Ascending aorta (tissue), 2 donors: ENCODE measurements at places on chromosomes 1 and 21. TPM values are rescaled to one million over a fixed set of nuclear protein-coding genes. Genes with fewer than 3 reads are reported as not detected.

DNA sequence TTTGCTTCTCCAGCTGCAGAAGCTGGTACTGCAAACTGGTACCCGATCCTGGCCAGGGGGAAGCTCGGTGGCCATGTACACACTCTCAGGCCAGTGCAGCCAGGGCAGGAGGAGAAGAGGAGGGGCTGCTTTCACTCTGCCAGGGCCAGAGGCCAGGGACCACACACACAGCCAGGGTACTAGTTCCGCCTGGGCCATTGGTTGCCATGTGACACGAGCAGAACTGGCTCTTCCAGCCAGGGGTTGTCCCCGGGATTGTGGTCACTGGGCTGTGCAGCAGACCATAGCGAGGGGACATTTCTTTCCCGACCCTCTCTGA lies 3.7 kb upstream of the SHISAL2A start:
- H3K27me3 ChIP-seq, result no peaks in the 10 kb centered on the region
- peaks cover 4% of the 10 kb centered on the region for H3K4me1 ChIP-seq
- no peak for DNase-seq
- no peaks in the 10 kb centered on the region for H3K36me3 ChIP-seq
- H3K4me3 ChIP-seq, result no peak overlapping the region

DNA sequence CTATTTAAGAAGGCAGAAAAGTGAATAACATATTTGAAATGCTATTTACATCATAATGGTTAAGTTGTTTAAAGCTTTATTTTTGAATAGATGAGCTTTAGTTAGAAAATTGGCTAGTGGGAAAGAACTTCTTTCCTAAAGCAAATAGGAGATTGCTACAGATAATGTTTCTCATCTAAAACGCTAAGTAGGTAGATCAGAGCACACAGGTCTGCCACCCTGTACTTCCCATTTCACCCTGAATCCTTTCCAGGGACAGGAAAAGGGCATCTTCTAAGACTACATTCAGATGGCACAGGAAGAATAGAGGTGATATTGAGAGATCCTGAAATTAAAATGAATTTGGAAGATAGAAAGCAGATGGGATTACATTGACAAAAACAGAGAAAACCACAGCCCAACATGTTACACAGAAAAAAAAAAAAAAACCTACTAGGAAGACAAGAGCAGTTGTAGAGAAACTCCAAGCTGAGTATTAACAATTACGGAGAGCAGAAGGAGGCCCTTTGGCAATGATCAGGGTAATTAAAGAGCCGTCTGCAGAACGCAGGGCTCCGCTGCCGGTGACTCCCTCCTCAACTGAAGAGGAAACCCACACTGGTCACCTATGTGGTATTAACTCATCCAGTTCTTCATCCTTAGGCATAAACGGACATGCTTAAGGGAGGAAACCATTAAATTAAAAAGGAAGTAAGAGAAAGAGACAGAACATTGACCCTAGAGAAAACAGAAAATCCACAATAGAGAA lies 53.6 kb upstream of the MAP10 start:
- no peak for DNase-seq
- H3K4me3 ChIP-seq, result no peak overlapping the region
- H3K4me1 ChIP-seq, result no peaks in the 10 kb centered on the region

- H3K4me3 ChIP-seq, result no peak overlapping the region
- H3K4me1 ChIP-seq, result no peaks in the 10 kb centered on the region
- no peaks in the 10 kb centered on the region for H3K27me3 ChIP-seq
- no peak overlapping the region for H3K27ac ChIP-seq
These were observed 6.4 kb downstream of the IL6R start for GRCh38 chr1:154411525-154411924.

GRCh38 chr1:237105826-237106225 lies 63.8 kb downstream of the RYR2 start:
- no peak for DNase-seq
- H3K4me1 ChIP-seq, result no peaks in the 10 kb centered on the region
- H3K27me3 ChIP-seq, result no peaks in the 10 kb centered on the region
- H3K4me3 ChIP-seq, result no peak overlapping the region
- H3K36me3 ChIP-seq, result no peaks in the 10 kb centered on the region

DNA sequence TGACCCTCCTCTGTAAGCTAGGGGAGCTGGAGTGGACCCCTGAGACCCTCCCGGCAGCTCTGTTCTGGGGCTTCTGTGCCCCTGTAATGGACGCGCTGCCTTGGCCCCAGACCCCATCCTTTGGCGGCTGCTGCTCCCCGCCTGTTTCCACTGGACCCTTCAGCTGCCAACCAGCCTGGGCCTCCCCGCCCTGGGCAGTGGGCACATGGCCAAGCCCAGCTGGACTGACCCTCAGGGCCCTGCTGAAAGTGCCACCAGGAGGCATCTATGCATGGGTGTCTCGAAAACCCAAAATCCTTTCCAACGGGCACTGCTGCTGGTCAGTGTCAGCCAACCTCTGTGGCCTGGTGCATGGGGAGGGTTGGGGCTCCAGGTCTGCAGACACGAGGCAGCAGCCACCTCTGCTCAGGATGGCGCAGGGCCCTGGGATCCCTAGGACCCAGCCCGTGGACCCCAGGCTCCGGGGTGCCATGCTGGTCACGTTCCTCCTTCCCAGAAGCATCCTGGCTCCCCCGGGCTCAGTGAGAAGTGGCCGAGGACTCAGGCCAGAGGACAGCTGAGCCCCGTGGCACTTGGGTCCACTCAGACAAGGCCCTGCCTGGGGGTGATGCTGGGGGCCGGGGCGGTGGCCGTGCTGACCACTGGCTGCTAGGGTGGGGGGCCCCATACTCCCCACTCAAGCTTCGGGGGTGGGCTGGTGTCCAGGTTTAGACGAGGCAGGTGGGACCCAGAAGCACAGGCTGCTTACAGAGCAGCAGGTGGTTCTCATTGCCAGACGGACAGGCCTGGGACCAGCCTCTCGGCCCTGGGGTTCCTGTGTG lies 46.9 kb downstream of the SLX9 start:
- peaks cover 8% of the 10 kb centered on the region for H3K4me1 ChIP-seq
- DNase-seq, result no peak
- H3K36me3 ChIP-seq, result no peaks in the 10 kb centered on the region
- peak overlapping the region; percentile 4 for H3K27ac ChIP-seq

The ESRRG gene
- total RNA-seq, result not detected

GRCh38 chr1:54570161-54570560 lies 22.1 kb downstream of the ACOT11 start:
- H3K4me3 ChIP-seq, result no peak overlapping the region
- H3K27me3 ChIP-seq, result no peaks in the 10 kb centered on the region
- peaks cover 6% of the 10 kb centered on the region for H3K4me1 ChIP-seq
- no peaks in the 10 kb centered on the region for H3K36me3 ChIP-seq
